ENCODE measurements at places on chromosomes 4 and X.

GRCh38 chr4:165437691-165438090 is 58.9 kb downstream of the CPE start:
- DNase-seq: no peak

DNA sequence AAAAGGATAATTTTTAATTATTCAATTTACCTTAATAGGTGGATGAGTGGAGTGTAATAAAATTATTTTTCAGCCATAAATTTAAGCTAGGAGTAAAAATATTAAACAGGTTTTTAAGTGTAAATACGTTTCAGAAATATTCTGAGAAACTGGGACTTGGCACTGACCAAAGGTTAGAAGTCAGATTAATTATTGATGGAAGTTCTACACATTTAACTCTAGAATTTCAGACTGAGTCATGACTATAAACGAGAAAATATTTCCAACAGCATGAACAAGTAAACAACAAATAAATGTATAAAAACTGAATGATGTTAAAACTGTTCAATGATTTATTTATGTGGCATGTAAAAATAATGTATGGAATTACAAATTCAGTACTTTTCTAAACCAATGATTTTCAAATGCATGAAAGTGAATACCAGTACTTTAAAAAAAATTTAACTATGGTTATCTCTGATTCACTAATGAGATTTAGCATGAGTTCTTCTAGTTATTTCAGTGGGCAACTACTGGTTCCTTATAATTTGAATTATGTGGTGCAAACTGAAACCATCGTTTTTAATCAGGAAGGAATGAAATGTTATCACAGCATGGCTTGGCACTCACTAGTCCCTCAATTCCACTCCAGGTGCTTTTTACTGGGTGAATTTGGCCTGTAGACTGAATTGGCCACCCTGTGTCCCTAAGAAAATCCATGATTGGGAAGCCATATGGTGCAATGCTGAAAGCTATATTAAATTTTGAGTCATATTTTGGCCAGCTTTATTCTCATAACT is 244.2 kb downstream of the FSTL5 start:
- DNase-seq: no peak

DNA sequence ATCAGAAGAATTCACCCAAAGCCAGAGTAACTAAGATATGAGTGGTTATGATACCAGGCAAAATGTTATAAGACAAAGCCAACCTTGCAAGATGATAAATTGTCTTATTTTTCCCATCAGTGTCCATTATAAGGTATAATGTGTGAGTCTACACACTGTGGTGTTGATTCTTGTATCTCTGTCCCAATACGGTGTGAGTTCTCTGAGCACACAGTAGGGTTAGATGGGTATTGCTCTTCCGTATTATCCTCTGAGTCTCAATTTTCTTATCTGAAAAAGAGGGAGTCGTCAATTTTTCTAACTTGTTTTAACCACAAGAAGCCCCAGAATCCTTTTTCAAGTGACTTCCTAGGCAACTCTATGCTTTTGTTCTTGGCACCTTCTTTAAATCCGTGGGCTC is 69.9 kb downstream of the HMGB2 start:
- no peak for DNase-seq

DNA sequence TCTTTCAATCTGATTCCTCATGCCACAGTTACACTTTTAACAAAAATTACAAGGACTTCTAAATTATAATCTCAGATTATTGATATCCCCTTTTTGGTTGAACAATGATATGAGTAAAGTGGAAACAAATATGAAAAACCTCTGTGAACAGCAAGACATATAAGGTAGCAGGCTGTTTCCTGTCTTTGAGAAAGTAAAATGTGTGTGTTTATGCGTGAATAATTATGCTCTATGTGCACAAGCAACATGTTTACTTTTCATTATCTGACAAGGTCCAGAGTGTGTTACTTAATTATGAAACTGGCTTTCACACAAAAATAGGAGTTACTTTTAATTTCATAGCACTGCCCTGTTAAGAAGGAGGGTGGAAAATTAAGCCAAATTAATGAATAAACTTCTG is 43.1 kb downstream of the DDIT4L start:
- DNase-seq: no peak

DNA sequence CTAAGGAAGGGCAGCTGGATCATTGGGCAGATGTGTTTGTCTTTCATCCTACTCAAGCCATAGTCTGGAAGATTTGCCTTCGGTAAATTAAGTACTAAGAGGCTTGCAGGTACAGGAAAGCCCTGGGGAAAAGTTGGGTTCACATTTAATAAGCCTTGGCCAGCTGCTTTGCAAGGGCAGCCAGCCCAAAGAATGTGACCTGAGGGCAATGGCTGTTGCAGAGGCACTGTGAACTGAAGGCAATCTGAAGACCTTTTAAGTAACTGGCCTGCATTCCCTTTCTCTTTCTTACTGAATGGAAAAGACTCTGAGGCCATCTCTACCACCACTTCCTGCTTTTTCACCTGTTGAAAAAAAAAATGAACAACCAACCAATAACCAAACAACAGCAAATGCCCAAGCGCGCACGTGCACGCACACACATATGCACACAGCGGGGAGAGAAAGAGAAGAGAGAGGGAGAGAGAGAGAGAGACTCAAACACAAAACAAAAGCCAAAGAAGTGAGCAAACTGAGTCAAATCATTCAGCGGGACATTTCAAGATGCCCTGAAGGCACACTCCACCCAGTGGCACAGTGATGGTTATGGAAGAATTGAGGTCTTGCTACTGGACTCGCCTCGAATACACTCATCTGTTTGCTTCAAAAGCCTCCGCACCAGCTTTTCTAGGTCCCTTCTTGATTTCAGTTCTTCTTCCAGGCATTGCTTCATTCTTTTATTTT is 19.6 kb downstream of the CD40LG start:
- no peak for DNase-seq
